ENCODE measurements at places on chromosomes 7 and 10.

- DNase-seq = no peak
Observed at GRCh38 chr7:2792856-2793487, 51.1 kb downstream of the GNA12 start.

DNA sequence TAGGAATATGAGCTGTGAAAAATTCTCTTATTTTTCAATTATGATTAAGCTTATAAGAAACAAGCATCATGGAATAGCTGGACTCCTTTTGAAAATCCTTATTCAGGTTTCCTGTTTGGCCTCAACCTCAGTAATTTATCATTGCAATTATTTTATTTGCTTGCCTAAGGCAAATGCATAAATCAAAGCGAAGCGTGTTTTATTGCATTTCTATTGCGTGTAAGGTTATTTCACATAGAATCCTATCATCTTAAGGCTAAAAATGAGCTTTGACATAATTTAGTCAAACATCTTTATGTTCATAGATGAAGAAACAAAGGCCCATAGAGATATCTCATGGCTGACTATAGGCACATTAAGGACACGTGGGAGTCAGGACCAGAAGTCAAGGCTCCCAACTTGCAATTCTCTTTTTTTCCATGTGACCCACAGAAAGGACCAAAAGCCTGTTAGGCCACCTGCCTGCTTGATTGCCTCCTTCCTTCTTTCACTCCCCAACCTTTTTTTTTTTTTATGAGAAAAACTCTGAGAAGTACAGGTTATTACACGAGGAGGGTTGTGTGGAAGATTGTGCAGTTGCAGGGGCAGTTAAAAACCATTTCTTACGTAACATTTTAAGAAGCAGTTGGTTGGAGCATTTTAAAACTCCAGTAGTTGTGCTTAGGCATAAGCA, 261.0 kb downstream of the HDAC9 start:
- DNase-seq = no peak

GRCh38 chr7:41861642-41862041, 158.8 kb upstream of the INHBA start:
- peak; percentile 82 for DNase-seq

- no peak for DNase-seq
Observed at GRCh38 chr10:86686972-86687371, 18.7 kb downstream of the LDB3 start.

DNA sequence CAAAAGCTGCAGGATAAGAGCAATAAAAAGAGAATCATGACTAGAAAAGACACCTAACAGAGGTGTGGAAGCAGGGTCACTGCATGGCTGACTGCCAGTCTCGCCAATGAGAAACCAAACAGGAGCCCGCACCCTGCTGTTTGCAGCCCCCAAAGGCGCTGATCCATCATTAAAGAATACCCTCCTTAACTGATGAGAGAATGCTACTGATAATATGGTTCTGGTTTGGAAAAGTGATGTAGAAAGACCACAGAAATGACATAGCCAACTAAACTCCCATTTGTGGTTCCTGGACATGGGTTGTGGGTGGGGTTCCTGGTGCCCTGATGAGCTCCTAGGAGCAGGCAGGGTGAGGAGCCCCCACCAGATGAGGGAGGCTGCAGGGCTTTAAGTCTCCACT, 207.4 kb downstream of the TNS3 start:
- DNase-seq = no peak

- no peak for DNase-seq
Observed at GRCh38 chr7:48710995-48711394, 213.4 kb upstream of the CDC14C start.

GRCh38 chr7:128453836-128454804, 1.6 kb upstream of the HILPDA start:
- no peak for DNase-seq

- peak; percentile 13 for DNase-seq
Observed at GRCh38 chr10:63241841-63242281, 108.7 kb downstream of the NRBF2 start.

DNA sequence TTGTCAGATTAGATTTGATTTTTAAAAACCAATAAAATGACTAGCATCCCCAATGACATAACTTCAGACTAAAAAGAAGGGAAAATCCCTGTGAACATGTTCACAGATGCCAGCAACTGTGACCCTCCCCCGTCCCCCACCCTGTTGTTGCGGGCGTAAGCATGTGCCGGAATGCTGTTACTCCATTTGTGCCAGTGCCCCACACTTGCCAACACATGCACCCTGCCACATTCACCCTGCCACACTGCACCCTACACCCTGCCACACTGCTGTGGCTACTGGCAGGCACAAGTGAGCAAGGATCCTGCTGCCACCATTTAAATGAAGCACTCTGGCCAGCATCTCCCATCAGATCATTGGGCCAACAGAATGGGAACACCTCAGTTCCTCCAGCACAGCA, 540.2 kb downstream of the GRID1 start:
- no peak for DNase-seq

- no peak for DNase-seq
Observed at GRCh38 chr10:24700948-24701347, 22.7 kb downstream of the ARHGAP21 start.

GRCh38 chr10:36141856-36142560, 499.9 kb upstream of the FZD8 start:
- no peak for DNase-seq

DNA sequence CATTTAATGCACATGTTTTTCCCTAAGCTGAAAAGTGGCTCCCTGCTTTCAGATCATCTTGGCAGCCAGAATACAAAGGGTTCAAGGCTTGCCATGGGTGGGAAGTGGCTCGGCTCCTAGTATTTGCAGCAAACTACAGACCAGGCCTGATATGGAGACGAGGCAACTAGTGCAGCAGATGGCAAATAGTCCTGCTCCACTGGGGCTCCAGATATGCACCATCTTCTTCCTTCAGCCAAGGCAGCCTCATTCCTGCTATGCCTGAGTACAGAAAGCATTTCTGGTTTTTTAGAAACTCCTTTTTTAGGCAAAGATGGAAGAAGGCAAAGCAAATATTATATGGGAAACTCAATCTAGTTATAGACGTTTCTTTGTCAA, 23.9 kb downstream of the LRRC4 start:
- no peak for DNase-seq

DNA sequence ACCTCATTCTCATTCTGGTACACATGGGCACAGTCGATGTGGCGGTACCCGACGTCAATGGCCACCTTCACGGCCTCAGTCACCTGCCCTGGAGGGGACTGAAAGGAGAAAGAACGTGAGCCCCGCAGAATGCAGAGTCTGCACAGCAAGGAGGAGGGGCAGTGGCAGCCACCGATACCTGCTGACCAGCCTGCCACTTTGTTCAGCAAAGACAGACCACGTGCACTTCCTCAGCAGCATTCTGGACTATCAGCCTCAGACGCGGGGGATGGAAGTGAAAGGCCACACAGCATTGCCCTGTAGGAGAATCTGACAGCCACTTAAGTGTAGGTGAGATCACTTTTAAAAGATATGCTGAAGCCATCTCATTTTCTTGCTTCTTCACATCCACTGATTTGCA, 7.2 kb downstream of the AKR1B1 start:
- no peak for DNase-seq

GRCh38 chr7:41182782-41183181, 520.1 kb downstream of the INHBA start:
- no peak for DNase-seq

DNA sequence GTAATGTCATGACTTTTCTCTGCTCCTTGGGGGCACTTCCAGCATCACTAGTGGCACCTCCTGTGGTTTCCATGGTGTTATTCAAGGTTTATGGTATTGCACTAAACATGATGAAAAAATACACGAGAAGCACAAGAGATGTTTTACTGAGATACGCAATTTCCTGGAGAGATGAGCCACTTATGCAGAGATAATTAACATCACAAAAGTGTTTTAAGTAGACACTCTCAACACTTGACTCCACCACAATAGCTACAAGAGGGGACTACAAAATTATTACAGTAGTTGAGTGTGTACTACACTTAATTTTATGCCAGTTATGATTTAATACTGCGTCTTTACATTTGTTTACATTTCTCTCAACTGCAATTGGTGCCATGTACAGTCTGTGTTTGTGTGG, 906.7 kb downstream of the DNAJB9 start:
- DNase-seq = no peak

DNA sequence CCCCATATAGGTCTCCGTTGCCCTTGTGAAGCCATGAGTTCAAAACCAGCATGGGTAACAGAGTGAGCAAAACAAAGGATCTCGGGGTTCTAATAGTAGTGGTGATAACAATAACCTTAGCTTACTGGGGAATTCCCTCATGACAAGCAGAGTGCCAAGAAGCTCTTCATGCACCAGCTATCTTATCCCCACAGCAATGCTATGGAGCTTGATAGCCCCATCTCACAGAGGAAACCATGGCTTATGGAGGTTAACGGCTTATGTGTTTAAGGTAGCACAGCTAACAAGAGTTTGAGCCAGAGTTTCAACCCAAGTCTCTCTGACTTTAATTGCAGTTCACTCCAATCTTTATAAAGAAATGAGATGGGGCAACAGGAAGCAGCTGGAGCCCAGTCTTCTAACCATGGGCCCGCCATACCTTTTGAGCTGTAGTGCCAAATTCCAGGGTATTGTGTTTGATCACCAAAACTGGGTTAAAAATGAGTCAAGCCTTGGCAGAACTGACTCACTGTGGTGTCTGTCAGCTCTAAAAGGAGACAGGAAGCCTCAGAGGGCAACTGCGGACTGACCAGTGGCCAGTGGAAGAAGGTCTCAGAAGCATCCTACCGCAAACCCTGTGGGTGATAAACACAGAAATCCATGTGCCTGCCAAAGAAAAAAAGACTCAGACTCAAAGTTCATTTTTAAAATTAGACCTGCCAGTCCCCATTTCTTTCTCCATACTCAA, 16.5 kb upstream of the PLAU start:
- DNase-seq = no peak

DNA sequence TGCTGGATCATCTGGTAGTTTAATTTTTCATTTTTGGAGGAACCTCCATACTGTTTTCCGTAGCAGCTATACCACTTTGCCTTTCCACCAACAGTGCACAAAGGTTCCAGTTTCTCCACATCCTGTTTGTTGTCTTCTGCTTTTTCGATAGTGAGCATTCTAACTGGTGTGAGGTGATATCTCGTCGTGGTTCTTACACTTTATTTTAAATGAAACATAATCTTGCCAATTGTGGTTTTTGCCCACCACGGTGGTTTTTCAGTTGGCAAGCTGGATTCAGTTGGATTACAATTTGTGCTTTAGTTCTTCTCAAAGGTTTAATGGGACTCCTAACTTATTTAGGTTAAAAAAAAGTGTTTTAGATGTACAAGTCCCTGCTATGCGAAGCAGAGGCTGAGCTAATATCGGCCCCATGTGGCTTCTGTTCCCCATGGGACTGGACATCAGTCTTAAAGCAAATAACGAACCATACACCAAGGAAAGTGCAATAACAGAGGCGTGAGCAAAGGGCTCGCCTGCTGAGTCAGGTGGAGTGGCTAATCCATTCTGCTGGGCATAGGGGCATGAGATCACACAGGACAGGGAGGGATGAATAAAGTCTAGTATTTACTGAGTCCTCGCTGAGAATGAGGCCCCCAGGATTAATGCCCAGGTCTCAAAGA, 153.6 kb downstream of the AOAH start:
- DNase-seq = no peak

DNA sequence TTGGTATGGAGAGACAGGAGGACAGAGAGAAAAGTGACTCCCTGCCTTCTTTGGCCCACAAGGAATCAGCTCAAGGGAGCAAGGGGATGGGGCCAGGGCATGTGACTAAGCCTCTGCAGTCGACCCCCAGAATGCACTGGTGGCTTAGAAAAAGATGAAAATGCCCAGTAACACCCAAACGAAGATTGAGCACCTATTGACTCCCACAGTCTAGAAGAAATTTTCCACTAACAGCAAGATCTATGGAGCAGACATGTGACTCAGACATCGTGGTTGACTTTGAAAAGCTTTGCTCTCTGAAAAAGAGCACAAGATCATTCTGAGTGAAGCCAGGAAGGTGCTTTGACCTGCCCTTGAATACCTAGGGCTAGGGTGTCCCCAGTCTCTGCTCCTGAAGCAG, 586.0 kb downstream of the CALN1 start:
- DNase-seq = no peak

GRCh38 chr7:95863623-95864022, 91.3 kb downstream of the DYNC1I1 start:
- no peak for DNase-seq

DNA sequence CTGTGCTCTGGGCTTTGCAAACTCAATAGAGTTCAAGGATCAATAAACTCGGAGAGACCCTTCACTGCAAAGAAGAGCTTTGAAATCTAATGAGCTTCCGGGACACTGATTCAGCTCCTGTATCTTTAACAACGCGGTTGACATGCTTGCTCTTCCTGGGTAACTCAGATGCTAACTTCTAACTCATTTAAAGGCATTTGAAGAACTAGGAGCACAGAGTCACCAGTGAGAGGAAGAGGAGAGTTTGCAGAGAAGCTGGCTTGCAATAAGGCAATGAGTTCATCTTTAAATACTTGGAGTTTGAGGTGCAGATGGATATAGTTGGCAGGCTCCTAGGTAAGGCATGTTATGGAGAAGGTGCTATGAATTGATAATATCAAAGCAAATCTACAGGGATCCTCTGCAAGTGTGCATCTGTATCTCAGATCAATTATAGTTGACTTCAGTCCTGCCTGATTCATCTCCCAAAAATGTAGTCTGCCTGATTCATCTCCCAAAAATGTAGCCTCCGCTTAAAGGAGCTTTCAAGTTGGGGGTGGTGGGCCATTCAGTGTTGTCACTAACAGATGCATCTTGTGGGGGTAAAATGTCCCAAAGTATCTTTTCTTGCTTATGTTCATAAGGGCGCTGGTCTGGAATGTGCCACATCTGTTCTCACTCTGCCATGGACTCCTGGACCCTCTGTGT, 182.5 kb upstream of the PRSS58 start:
- no peak for DNase-seq

GRCh38 chr7:13933536-13933935, 55.9 kb downstream of the ETV1 start:
- DNase-seq = no peak

DNA sequence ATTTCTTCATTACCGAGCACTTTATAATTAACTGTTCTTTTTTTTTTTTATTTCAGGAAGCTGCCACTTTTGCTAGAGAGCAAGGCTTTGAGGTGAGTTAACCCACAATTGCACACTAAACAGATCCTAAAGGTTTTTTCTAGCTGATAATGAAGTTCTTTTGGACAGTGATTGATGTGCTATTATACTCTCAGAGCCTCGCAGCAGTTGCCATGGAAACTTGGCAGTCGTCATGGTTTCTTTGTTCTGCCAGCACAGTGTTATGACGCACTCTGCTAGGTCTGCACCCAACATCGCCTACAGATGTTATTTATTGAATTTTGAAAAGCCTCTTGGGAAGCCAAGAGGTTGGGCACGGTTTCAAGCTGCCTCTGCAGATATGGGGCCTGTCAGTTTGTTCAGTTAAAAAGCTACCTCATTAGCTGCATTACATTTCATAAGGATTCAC, 237.2 kb upstream of the KAT6B start:
- DNase-seq = no peak
